ENCODE measurements at places on chromosomes 11 and 22. TPM values are rescaled to one million over a fixed set of nuclear protein-coding genes. Genes with fewer than 3 reads are reported as not detected.

The RSF1 gene
- total RNA-seq: 94.6 TPM

The POU2AF3 gene
- total RNA-seq: 9.0 TPM

DNA sequence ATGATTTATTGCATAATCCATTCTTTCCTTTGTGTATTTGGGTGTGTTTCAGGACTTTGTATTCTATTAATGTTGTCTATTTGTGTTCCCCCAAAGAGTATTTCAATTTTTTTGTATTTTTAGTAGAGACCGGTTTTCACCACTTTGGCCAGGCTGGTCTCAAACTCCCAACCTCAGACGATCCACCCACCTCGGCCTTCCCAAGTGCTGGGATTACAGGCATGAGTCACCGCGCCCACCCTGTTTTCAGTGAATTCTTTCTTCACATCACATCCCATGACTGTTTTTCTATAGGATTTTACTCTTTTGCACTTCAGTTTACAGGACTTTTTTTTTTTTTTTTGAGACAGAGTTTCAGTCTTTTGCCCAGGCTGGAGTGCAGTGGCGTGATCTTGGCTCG is 46.3 kb downstream of the RBX1 start:
- no peak for DNase-seq

GRCh38 chr11:23010790-23011335 is 150.6 kb upstream of the CCDC179 start:
- DNase-seq: no peak

DNA sequence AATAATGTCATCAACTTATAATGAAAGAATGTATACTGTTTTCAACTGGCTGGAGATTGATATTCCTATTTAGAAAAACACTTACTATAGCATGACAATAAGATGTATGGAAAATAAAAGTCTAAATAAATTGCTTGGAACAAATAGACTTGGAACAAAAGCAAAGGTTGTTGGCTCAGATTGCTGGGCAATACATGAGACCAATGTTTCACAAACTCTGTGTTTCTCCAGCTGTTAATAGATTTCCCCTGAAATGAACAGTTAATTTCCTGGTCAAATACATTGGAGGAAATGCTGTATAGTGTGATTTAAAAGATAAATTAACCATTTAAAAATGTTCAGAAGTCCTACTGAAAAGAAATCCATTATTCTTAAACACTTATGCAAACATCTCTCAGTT is 40.1 kb upstream of the CTSC start:
- no peak for DNase-seq

DNA sequence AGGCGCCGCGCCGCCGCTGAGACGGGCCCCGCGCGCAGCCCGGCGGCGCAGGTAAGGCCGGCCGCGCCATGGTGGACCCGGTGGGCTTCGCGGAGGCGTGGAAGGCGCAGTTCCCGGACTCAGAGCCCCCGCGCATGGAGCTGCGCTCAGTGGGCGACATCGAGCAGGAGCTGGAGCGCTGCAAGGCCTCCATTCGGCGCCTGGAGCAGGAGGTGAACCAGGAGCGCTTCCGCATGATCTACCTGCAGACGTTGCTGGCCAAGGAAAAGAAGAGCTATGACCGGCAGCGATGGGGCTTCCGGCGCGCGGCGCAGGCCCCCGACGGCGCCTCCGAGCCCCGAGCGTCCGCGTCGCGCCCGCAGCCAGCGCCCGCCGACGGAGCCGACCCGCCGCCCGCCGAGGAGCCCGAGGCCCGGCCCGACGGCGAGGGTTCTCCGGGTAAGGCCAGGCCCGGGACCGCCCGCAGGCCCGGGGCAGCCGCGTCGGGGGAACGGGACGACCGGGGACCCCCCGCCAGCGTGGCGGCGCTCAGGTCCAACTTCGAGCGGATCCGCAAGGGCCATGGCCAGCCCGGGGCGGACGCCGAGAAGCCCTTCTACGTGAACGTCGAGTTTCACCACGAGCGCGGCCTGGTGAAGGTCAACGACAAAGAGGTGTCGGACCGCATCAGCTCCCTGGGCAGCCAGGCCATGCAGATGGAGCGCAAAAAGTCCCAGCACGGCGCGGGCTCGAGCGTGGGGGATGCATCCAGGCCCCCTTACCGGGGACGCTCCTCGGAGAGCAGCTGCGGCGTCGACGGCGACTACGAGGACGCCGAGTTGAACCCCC is 798 bp downstream of the BCR start:
- DNase-seq: no peak
